ENCODE measurements at places on chromosomes 4 and X.

GRCh38 chr4:42466273-42466844 is 69.1 kb downstream of the SHISA3 start:
- no peak for DNase-seq

DNA sequence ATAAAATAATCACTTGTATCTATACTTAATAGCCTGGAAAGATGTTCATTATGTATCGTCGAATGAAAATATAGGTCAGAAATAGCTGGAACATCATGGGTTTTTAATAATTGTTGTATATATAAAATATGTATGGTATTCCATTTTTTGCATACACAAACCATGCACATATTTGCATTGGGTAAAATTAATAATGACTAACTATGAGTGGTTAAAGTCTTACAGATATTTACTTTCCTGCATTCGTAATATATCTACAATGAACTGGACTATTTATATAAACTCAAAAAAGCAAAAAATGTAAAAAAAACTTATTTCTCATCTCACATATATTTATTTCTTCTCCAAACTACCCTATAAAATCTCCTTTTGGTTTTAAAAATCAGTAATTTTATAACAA is 46.0 kb downstream of the CYLC1 start:
- no peak for DNase-seq

GRCh38 chrX:121902463-121902862 is 855.1 kb downstream of the GLUD2 start:
- no peak for DNase-seq

GRCh38 chr4:67531379-67531962 is 13.8 kb downstream of the CENPC start:
- no peak for DNase-seq

- no peak for DNase-seq
These were observed 580.2 kb downstream of the SPRY1 start for GRCh38 chr4:123976819-123977218.

GRCh38 chrX:861921-862320 is 231.3 kb downstream of the SHOX start:
- DNase-seq = no peak

DNA sequence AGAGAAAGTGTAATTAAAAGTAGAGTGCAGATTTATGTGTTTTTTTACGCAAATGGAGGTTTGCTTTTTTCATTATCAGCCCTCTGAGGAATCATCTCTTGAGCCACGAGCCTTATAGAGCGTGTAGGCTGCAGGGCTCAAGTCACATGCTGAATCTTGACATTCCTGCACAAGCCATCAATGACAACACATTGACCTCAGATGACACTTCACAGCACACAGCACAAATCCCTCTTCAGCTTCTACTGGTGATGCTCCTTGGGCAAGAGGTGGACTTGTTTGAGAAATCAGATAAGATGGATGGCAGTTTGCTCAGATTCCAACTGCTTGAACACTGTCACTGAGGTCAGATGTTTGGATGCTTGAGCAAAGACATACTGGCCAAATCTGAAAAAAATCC is 250.6 kb downstream of the SNCA start:
- DNase-seq = no peak

DNA sequence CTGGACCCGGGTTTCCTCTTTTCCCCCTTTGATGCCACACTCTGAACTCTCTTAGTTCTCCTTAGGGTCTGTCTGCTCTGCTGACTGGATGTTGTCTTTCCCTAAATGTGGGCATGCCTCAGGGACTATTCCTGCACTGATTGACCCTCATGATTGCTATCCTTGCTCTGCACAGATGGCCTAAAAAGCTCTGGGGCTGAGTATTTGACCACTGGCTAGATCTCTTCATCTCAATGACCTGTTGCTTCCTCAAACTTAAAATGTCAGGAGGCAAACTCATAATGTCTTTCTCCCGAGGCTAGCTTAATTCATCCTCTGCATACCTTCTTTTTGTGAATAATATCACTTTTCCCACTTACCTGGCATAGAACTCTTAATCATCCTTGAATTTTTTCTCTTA is 157.4 kb downstream of the GATB start:
- no peak for DNase-seq

- no peak for DNase-seq
These were observed 91.9 kb upstream of the MAPK10 start for GRCh38 chr4:86451560-86452330.

- no peak for DNase-seq
These were observed 60.8 kb downstream of the BRCC3 start for GRCh38 chrX:155132110-155132509.

DNA sequence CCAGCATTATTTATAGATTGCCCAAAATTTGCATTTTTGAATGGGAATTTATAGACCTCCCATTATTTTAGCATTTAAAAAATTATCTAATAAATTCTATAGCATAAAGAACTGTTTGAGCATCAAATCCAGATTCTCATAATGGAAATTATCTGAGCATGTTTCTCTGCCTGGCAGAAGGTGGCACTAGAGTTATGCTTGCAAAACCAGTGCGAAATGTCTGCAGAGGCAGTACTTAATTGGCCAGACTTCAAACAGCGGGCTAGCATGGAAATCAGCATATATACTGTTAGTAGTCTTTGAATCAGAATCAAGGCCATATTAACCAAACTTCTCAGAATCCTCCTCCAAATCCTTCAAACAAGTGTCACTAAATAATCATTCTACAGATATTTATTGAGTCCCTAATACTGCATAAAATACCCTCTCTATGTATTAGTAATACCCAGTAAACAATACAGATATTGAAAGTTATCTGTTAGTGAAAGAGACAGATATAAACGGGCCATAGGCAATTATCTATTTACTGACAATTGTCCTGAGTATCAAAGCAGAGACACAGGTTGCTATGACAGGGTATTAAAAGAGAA is 78.7 kb upstream of the DCLK2 start:
- DNase-seq = no peak

DNA sequence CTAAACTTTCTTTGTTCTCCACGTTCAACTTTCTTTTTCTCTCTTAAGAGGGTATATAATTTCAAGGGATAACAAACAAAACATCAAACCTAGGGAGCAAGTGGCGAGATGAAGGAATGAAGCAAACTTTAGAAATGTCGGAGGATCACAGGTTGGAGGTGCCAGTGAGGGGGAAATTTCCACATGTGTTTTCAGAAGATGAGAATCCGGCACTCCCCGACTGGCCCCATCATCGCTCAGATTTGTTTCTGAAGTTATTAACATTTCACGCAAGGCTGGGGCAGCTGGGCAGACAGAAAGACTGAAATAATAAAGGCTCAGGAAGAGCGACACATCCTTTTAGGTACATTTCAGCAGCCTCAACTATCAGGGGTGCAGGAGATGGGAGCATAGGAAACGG is 134.9 kb downstream of the SMIM20 start:
- peak; percentile 37 for DNase-seq
